GOT3 (cell line): ENCODE measurements at places on chromosomes 16 and 17.

DNA sequence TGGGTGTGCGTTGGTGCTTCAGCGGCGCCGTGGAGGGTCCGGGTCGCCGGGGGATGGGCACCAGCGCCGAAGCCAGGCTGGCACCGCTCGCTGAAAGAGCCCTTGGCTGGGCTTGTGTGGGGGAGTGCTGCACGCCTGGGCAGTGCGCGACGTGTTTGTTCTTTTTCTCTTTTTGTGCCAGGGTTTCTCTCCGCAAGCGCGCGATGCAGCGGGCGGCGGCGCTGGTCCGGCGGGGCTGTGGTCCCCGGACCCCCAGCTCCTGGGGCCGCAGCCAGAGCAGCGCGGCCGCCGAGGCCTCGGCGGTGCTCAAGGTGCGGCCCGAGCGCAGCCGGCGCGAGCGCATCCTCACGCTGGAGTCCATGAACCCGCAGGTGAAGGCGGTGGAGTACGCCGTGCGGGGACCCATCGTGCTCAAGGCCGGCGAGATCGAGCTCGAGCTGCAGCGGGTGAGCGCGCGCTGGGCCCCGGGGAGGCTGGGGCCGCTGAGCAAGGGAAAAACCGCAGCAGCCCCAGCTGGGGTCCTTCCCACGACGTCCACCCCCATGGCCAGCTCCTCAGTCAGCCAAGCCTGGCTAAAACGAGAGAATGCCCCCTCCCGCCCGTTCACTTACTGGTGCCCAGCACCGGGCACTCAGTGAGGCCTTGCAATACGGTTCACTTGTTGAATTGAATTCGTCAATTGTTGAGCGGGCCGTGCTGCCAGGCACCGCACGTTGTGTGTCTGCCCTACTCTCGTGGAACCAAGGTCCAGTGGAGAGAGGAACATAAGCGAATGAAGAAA is 541 bp downstream of the GPT2 start:
- DNase-seq = no peak

- DNase-seq = no peak
Observed at GRCh38 chr17:57696050-57696449, 49.0 kb downstream of the CCDC182 start.

DNA sequence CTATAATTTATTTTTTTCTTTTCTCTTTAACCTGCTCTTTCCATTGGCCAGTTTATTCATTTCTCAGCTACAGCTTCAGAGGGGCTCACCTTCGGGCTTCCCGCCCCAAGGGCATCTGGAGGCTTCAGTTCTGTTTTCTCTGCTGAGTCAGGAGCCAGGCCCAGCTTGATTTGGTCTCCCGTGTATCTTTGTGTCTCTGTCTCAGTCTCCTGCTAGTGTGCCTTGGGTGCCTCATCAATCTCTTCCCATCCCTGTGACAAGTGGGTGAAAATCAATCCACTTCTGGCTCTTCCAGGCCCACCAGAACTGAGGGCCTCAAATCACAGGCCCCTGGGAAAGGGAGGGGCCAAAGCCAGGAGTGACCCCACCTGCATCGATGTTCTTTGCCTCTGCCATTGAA is 72.1 kb downstream of the CCDC182 start:
- DNase-seq = no peak

- no peak for DNase-seq
Observed at GRCh38 chr17:74017466-74017865, 186.0 kb upstream of the RPL38 start.

- DNase-seq = no peak
Observed at GRCh38 chr17:3527896-3528295, 29.7 kb downstream of the TRPV3 start.
